Endothelial cell of umbilical vein (primary cell): ENCODE measurements at places on chromosomes 11 and 22. TPM values are rescaled to one million over a fixed set of nuclear protein-coding genes. Genes with fewer than 3 reads are reported as not detected.

GRCh38 chr11:66676931-66677598 lies 622 bp downstream of the RBM4B start:
- DNase-seq: peak; percentile 45

DNA sequence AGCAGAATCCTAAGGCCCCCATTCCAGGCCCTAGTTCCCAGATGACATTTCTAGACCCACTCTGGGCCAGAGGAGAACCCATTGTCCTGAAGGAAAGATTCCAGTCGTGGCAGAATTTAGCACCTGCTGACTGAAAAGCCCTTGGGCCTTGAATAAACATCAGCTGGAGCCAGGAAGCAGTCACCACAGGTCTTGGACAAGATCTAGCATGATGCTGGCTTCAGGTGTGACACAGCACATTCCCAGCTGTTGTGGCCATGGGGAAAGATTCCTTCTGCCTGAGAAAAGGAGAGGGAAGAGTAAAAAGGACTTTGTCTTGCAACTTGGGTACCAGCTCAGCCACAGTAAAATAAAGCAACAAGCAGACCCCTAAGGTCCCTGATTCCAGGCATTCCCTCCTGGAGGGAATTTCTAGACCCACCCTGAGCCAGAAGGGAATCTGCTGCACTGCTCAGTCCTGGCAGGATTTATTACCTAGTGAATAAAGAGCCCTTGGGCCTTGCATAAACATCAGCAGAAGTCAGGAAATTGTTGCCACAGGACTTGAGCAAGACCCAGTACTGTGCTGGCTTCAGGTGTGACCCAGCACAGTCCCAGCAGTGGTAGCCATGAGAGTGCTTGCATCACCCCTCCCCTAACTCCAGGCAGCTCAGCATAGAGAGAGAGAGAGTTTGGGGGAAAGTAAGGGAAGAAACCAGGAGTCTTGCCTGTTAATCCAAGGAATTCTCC lies 42.5 kb upstream of the PAMR1 start:
- no peak for DNase-seq

GRCh38 chr11:65307298-65308229 lies 7.1 kb upstream of the CDC42EP2 start:
- DNase-seq: no peak

DNA sequence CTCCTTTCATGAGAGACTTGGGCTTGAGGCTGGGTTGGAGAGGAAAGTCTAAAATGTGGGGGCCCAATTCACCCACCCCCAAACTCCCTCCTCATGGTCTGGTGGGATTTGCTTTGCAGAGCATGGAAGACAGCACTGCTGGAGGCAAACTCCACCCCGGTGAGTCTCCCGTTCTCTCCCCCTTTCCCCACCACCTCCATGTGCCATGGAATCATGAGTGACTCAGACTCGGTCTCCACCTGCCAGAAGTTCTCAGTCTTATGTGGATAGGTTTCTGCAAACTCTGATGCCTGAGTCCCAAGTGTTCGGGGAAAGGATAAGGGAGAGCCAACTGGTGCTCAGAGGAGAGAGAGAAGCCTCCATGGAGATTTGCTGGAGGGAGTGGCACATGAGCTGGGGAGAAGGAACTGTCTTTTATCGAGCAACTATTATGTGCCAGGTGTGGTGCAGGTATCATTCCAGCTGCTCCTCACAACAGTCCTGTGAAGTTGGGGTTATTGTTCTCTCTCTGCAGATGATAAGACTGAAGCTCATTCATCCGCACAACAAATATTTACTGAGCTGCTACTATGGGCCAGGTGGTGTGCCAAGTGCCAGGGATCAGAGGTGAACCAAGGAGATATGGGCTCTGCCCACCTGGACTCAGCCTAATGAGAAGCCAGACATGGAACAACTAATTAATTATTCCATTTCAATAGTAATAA lies 6.6 kb downstream of the PLEKHB1 start:
- DNase-seq: no peak

DNA sequence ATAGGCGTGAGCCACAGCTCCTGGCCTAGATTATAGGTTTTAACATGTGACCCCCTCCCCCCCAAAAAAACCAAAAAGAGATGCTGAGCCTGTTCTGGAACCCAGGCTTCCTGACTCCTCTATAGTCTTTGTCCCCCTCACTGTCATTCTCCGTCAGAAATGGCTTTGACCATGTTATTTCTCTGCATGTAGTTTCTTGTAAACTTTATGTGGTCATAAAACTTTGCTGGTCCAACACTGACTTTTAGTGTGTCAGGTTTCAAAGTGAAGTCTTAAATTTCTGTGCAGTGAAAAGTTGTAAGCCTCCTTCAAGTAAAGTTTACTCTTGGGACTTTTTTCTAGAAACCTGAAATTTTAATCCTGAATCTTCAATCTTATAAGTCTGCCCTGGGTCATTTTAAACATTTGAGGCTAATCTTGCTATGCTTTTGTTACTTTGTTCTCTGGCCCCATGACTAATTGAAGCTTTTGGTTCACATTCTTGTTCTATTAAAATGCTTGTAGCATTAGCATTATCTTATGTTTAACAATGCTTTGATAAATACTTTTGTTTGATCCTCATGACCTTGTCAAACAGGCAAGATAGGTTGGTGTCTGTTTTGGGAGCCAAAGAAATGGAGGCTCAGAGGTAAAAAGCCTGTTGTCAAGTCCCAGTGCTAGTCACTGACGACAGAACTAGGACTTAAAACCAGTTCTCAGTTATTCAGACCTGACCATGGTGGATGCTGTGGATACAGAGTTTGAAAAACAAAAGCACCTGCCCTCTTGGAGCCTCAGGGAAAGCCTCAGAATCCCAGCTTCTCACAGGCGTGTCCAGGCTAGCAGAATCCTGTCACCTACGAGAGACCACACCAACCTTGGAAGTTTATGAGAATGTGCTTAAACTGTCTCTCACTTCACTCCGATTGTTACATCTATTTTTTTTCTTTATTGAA lies 87.7 kb upstream of the HORMAD2 start:
- no peak for DNase-seq

ART1 gene
- not detected in 2 replicates for polyA plus RNA-seq

GRCh38 chr11:82794490-82794889 lies 60.8 kb upstream of the FAM181B start:
- DNase-seq: peak; percentile 71

DNA sequence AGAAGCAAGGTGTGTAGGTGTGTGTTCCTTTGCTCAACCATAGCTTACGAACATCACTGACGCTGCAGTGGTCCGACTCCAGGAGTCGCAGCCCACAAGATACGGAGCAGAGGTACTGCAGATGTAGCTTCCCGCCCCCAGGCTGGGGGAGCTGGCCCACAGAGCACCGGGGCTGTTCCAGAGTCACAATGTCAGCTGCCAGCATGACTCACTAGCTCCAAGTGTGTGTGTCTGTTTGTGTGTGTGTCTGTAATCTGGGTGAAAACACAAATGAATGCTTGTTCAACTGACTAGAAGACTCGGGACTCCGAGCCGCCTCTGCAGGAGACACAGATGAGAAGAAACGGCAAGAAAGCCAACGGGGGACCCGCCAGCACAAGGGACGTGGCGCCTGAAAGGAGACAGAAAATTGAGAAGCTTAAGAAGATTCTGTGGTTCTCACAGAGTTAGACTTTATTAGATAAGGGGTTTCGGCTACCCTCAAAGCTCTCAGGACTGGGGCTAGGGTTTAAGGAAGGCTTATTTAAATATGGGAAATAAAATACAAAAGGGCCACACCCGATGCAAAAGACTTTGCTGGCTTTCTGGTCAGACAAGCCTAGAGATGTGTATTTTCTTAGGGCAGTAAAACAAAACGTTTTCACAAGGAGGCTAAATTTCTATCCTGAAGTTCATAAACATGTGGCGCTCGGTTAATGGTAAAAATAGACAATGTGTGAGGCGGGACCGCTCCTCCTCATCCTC lies 10.7 kb downstream of the VSIG10L2 start:
- no peak for DNase-seq

DNA sequence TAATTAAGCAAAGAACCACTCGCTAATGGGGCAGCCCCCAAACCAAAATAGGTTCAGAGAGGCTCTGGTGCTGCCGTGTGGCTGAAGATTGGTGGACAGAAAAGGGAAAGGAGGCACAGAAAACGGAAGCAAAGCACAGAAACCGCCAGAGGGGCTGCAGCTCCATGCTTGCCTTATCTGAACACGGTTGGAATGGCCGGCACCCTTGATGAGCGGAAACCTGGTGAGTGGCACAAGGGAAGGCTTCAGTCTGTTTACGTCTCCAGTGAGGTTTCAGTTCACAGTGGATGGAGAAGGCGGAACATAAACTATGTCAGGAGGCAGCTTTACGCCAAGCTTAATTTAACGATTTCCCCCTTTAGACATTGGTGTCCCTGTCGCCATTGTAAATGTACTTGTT lies 5.2 kb upstream of the PRR33 start:
- DNase-seq: no peak

- DNase-seq: no peak
Measured at GRCh38 chr11:14544611-14545010, 24.4 kb upstream of the PSMA1 start.

DNA sequence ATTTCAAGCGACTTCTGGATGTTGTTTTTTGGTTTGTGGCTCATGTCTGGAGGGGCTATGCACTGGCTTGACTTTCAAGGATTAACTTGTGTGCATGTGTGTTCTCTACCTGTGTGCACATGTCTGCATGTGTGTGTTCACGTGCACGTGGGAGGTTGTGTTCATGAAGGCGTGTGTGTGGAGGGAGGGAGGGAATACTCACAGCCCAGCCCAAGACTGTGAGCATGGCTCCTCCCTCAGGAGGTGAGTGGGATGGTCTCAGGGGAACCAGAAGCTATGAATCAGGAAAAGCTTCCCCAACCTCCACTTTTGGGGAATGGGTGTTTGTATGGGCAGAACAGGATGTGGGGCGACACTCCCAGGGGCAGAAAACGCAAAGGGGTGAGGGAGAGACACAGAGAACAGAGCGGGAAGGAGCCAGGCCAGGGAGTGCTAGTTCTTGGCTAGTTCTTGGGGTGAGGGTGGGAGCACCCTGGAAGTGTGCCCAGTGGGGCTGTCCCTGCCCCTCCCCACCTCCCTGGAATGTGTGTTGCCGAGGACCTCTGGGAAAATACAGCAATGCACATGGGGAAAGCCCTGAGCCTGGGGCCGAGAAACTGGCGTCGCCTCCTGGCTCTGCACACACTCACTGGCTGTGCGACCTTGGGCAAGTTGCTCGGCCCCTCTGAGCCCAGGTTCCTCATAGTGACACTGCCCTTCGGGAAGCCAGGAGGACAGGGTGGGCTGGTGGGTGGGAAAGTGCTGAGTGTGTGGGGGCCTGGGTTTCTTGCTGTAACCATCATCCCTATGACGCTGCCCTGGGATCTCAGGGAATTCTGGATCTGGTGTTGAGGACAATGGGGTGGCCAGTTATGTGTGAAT lies 16.9 kb upstream of the ALX4 start:
- DNase-seq: no peak

GAB4 gene
- polyA plus RNA-seq: not detected in 2 replicates

DNA sequence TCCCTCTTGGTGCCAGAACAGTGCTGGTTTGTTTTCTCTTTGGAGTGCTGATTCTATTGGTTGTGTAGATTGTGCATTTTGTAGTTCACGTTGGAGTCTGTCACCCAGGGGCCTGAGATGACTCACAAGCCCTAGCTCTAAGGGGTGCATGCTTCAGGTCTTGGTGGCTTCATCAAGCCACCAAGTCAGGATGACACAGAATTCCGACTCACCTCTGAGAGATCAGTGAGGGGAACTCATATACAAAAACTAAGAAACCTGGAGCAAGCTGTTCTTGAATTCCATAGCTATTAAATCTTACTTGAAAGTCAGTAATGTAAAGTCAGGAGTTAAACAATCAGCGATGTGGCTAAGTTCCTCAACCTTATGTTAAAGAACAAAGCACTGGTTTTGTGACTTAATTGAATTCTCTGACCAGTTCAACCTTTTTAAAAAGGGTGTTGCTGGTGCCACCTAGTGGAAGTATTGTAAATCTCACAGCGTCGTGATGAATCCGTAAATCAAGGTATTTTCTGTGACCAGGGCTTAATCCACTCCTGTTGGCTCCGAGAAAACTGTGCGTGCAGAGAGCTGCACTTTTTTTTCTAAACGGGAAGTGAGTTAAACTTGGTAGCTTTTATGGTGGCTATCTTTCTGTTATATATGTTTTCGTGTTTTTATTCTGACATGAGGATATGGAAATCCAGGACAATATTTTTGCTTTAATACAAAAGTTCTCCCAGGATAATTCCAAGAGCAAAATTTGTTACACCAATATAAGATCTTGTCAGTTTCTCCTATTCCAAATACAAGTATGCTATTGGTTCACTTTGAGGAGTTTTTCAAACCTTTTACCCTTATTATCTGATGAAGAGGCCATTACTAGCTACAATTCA lies 14.6 kb downstream of the MMP13 start:
- DNase-seq: peak; percentile 79

SERPING1 gene
- 0.30 TPM in 1 of 2 replicates, not detected in the other for polyA plus RNA-seq

CASP5 gene
- not detected in 2 replicates for polyA plus RNA-seq

KCTD14 gene
- polyA plus RNA-seq: 0.57 and 0.64 TPM in 2 replicates

DNA sequence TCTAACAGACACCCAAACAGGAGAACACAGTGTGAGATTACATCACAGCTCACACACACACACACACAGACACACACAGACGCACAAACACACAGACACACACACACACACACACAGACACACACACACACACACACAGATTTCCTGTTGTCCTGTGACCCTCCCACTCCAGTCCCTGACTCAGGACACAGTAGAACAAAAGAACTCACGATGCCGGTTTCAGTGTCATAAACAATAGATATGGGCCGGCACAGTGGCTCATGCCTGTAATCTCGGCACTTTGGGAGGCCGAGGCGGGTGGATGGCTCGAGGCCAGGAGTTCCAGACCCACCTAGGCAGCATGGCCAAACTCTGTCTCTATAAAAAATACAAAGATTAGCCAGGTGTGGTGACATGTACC lies 13.8 kb upstream of the KAT5 start:
- peak; percentile 56 for DNase-seq

ACR gene
- polyA plus RNA-seq: 0.43 and 0.91 TPM in 2 replicates

GRCh38 chr11:93089474-93090102 lies 108.2 kb downstream of the SLC36A4 start:
- peak; percentile 50 for DNase-seq

DNA sequence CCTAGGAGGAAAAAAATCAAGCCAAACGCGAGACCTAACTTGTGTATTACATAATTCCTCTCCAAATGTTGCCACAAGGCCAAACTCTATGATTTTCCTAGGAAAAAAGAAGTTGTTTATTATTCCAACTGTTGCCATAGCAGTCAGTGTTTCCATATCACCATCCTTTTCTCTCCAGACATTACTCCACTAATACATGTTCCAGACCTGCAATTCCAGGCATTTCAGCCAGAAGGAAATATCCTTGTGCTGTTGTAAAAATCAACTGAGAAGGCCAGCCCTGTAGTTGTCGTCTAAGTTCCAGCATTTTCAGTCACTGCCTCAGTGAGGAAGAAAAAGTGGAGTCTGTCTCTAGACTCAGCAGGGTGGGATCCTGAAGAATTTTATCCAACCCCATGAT lies 33.1 kb upstream of the PAMR1 start:
- DNase-seq: no peak

CBLIF gene
- not detected in 2 replicates for polyA plus RNA-seq
